ENCODE measurements at places on chromosomes 2 and 18.
A peak's percentile ranks its signal among the peaks of the same experiment; 100 is the strongest.

DNA sequence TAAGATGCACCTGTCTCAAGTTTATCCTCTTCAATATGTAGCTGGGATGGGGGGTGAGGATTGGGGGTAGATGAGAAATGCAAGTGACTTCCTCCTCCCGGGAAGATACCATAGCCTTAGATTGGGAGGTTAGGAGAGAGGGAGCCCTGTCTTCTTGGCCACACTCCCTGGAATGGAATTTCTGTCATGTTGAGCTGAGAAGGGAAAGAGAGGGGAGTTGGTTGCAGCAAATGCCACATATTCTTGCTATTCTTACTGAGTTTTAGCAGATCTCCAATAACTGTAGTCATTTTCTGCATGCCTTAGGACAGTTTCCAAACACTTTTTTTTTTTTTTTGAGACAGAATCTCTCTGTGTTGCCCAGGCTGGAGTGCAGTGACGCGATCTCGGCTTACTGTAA lies 35.9 kb downstream of the TAF4B start:
- no peak for DNase-seq

DNA sequence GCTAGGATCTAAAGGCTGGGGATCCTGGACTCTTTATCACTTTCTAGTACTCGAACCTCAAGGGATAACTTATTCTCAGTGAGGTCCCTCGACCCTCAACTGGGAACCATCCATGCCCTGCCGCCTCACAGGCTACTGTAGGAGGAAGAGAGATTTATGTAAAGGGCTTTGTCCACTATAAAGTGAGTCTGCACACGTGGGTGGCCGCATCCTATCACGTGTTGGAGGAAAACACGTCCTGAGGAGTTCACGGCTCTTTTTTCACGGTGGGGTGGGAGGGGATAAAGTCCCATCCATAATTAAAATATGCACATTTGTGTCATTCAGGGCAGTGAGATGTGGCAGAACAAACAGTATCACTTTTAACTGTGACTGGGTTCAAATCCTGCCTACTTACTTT lies 176.6 kb downstream of the KLHL29 start:
- no peak for DNase-seq

DNA sequence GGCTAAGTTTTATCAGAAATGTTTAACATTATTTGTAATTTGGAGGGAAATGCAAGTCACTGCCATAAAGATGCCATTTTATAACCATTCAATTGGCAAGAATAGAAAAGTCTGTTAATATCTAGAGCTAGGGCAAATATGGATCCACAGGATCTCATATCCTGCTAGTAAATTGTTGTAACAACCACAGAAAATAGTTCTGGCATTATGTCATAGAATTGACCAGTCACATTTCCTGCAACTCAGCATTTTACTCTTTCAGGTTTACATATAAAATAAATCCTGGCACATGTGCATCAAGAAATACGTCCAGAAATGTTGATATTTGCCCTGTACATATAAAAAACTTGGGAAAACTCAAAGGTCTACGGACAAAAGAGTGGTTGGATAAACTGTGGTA lies 32.9 kb downstream of the OSBPL6 start:
- no peak for DNase-seq

GRCh38 chr2:219453671-219454590 lies 19.3 kb downstream of the SPEG start:
- DNase-seq: no peak

DNA sequence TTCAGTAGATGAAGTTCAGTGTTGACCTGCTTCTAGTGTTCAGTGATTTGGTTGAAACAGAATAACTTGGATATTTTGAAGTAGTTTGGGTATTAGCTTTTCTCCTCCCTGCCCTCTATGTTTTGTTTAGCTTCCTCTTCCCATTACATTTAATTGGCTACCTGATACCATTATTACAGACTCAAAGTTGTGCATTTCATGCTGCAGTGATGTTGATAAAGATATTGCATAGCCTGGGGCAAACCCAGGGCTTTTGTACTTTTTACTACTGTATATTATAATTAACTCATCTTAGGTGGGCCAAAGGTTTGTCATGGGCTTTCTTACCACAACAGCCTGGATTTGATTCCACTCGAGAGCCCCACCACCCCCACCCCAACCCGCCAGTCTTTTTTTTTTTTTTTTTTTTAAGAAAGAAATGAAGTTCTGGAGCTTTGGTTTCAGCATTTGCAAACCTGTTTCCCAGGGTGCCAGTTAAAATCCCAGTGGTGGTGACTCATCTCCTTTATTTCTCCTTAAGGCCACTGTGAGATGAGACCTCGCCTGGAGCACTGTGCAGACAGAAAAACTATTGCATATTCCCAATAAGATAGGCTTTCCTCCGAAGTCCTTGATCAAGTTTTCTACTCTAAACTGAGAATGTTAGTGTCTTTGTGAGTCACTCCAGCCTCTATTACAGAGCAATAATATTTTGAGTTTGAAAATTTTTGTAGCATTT lies 393.7 kb upstream of the FANCL start:
- no peak for DNase-seq

DNA sequence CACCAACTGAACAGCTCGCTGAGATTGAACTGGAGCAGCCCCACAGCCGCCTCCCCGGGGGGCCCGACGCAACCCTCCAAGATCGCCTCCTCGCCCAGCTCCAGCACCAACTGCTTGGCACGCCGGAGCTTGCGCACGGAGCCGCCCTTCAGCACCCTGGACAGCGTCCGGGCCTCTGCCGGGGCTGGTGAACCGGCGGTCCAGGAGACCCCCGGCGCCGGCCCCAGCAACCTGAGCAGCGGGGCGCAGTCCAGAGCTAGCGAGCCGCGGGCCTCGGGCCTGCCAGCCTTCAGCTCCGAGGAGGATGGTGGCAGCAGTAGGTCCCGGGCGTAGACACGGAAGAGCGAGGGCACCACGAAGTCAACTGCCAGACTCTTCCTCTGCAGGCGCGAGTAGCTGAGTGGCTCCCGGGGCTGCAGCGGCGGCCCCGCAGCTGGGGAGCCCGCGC lies 1.2 kb downstream of the ALK start:
- peak; percentile 89 for DNase-seq

GRCh38 chr2:101344137-101344536 lies 35.6 kb upstream of the RNF149 start:
- DNase-seq: no peak

- no peak for DNase-seq
Measured at GRCh38 chr18:38902796-38903195, 1337.2 kb upstream of the CELF4 start.

All from osteocyte (in vitro differentiated cells).